HCEC 1CT (cell line): ENCODE measurements at places on chromosomes 1 and 21.

GRCh38 chr1:207921321-207921720, 10.4 kb upstream of the CD34 start:
- DNase-seq = no peak

GRCh38 chr1:1160281-1160930, 13.3 kb upstream of the TTLL10 start:
- no peak for DNase-seq

DNA sequence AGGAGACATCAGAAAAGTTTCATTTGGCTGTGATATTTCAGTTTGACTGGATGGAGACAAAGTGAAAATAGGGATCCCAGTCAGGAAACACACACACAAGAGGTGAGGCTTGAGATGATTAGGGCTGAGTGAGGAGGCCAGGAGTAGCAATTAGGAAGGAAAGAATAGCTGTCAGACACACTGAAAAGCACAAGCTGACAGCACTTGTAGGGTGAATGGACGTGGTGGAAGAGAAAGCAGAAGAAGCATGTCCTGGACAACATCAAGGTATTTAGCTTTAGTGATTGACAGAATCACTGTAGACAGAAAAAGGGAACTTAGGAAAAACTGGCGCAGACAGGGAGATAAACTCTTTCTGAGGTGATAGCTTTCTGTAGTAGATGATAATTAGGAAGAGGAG, 347.7 kb downstream of the TGFB2 start:
- DNase-seq = no peak

GRCh38 chr1:182441719-182442118, 8.2 kb upstream of the RGSL1 start:
- DNase-seq = no peak

- DNase-seq = no peak
Observed at GRCh38 chr1:100050139-100050538, 80.3 kb downstream of the SLC35A3 start.

DNA sequence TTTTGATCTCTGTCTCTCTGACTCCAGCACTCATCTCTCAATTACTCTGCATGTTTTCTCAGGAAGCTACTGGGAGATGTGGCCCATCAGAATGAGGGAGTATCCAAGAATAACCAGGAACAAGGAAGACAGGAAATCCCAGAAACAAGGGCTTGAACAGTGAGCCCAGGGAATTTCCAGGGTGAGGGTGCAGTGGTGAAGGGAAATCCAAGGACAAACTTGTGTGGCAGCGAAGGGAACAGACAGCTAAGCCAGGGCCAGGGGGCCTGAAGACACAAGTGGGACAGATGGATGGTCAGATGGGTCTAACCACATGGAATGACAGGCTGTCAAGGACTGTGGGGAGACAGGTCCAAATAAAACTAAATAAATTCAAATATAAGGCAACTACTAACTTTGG, 121.8 kb upstream of the ERRFI1 start:
- no peak for DNase-seq

DNA sequence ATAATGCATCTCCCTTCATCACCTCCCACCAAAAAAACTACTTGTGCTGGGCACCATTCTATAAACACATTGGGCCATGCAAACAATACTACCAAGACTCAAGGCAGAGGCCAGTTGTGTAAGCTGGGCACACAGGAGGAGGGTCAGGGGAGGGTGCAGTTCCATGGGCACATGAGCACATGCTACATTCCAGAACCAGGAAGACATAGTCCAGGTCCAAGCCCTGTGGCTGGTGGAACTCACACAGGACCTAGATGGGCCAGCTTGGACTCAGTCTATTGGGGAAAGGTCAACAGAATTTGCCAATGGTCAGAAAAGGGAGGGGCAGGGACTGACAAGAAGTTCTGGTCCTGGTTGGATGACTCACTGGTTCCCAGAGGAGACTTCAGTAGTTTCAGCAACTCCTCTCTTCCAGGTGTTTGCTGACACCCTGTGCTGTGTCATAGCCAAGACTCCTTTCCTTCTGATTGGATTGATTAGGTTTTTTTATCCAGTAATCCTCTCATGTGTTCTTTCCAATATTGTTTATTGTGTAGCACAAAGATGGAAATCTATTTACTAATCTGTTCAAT, 249.7 kb downstream of the C1orf94 start:
- no peak for DNase-seq

GRCh38 chr1:43405219-43405875, 15.6 kb downstream of the SZT2 start:
- DNase-seq = no peak

DNA sequence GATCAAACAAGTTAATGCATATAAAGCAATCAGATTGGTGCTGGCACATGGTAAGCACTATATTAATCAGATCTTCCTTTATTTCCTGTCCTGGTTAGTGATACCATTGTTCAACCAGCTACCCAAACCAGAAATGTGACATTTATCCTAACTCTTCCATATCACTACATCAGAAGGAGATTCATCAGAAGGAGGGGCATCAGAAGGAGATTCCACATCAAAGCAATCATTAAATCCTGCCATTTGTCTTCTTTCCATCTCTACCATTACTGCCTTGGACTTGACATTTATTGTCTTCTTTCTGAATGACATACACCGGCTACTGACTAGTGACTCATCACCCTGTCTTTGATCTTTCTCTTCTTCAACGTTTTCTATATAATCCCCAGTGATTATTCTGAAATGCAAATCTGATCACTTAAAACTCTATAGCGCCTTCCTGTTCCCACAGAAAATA, 75.0 kb downstream of the DNM3 start:
- no peak for DNase-seq

- DNase-seq = peak; percentile 42
Observed at GRCh38 chr1:236795757-236796667, 920 bp downstream of the MTR start.

DNA sequence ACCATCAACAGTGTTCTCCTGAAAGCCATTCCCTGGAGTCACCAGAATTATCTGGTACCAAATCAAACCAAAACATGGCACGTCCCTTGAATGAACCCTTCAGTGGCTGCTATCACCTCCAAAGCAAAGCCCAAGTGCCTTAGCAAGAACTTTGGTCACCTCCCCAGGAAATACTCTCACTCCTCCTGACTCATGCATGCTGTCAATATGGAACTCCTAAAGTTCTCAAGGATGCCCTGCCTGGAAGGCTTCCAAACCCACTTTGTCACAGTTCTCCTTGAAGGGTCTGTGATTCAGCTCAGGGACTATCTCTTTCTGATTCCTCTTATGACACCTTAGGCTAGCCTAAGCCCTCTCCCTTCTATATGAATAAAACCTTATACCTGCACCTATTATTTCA, 146.1 kb upstream of the RUNX1 start:
- peak; percentile 16 for DNase-seq
